H1 (cell line): ENCODE measurements at places on chromosomes 7 and 10.

DNA sequence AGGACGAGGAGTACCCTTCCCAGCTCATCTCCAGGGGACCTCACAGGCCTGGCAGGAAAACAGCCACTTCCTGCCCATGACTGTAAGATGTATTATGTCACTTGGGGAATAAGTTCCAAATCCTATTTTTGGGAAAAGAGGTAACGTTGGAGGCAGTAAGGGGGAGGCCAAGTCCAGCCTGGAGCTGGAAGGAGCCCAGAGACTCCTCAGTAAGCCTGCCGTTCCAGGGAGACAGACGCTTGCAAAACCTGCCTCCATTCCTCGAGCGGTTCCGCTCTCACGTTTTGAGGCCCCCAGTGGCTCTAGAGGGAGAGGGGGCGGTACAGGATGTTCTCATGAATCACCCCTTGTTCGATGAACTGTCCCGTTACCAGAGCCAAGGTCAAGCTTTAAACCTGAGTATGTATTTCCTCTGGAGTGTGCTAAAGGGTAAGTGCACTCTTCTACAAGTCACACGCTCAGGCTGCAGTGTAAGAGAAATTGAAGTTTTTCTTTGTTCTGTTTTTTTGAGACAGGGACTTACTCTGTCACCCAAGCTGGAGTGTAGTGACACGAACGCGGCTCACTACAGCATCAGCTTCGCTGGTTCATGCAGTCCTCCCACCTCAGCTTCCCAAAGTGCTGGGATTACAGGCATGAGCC, 45.5 kb upstream of the CYTH3 start:
- DNase-seq, result no peak

- no peak for DNase-seq
Measured at GRCh38 chr7:75931680-75932079, 16.7 kb downstream of the POR start.

- no peak for DNase-seq
Measured at GRCh38 chr7:19410106-19410505, 264.9 kb upstream of the FERD3L start.

DNA sequence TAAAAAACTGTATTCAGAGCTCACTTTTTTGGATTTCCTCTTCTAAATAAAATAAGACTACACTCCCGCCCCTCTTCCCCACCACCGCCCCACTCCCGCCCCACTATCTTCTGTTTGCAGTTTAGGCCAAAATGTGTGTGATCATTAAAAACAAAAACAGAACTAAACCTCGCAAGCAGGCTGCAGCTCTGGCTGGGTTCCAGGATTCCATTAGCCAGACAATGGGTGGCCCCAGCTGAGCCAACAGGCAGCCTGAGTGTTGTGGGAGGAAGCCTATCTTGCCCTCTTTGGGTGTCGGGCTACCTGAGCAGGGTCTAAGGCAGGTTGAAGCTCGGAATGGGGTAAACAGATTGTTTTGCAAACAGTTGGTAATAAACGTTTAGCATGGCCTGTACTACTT, 41.7 kb downstream of the ARL4A start:
- peak; percentile 57 for DNase-seq

DNA sequence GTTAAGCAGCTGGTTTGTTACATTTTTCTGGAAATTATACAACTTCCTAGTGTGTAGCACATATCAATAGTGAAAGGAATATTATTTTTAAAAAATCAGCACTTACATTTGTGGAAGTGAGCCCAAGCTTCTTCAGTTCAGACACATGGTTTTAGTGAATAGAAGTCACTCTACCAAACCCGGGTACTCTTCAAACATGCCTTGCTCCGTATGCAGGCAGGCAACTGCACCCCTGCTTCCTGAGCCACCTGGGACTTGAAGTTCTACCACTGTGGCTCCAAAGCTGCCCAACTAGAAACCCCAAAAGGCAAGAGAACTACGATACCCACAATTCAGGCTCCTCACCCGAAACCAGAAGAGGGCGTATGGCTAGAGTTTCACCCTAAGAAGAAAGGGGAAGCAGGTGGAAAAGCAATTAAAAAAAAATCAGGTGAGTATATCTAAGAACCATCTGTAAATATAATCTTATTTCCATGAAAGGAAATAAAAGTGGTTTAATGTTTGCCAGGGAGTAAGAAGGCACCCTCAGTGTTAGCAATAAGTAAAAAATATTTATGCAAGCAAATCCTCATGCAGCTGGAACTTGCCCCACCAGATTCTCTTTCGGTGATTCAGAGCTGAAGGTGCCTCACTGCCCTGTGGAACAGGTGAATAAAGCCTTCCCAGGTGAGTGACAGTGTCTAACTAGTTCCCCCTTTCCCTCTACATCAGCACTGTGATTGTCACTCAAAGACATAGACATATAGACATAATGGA, at the start of gene MACC1:
TSS of gene MACC1 (minus strand) at position 192 of the 756 bp plus-strand sequence. CDS start 55,522 bp downstream, outside the sequence.
- DNase-seq, result peak; percentile 64

DNA sequence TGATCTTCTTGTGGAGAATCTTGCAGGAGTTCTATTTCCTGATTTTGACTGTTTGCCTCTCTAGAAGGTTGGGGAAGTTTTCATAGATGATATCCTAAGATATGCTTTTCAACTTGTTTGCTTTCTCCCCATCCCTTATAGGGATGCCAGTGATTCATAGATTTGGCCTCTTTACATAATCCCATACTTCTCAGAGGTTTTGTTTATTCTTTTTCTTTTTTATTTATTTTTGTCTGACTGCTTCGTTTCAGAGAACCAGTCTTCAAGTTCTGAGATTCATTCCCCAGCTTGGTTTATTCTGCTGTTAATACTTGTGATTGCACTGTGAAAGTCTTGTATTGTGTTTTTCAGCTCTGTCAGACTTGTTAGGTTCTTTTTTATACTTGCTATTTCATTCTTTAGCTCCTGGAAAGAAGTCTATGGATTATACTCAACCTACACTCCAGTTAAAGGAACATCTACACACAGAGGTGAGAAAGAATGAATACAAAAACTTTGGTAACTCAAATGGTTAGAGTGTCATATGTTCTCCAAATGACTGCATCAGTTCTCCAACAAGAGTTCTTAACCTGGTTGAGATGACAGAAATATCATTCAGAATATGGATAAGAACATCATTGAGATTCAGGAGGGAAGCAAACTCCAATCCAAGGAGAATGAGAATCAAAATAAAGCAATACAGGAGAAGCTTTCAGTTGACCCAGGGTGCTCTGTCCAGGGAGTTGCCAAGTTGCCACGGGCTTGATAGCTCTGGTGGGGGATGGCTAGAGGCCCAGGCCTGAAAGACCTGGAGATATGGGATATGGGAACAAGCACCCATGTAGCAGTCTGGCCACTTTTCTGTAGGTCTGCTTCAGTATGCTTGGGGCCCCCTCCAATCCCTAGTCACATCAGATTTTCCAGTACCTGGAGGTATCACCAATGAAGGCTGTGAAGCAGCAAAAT, 150.3 kb downstream of the AHR start:
- DNase-seq, result no peak
